T1000 (cell line): ENCODE measurements at places on chromosomes 16 and 17.

DNA sequence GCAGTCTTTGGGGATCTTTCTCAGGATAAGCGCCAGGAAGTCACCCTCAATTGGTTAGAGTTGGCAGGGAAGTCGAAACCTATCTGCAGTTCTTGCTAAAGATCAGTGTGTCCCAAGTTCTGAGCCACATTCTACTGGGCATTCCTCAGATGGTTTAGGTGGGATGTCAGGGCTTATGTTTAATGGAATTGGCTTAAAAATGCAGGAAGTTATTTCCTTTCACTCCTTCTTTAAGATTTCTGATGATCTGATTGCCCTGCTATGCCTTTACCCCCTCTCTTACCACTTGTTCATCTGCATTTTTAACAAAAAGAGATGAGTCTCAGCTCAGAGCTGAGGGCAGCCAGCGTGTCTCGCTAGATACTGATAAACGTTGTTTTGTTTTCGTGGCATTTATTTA lies 30.8 kb downstream of the FOXL1 start:
- DNase-seq: peak; percentile 30

DNA sequence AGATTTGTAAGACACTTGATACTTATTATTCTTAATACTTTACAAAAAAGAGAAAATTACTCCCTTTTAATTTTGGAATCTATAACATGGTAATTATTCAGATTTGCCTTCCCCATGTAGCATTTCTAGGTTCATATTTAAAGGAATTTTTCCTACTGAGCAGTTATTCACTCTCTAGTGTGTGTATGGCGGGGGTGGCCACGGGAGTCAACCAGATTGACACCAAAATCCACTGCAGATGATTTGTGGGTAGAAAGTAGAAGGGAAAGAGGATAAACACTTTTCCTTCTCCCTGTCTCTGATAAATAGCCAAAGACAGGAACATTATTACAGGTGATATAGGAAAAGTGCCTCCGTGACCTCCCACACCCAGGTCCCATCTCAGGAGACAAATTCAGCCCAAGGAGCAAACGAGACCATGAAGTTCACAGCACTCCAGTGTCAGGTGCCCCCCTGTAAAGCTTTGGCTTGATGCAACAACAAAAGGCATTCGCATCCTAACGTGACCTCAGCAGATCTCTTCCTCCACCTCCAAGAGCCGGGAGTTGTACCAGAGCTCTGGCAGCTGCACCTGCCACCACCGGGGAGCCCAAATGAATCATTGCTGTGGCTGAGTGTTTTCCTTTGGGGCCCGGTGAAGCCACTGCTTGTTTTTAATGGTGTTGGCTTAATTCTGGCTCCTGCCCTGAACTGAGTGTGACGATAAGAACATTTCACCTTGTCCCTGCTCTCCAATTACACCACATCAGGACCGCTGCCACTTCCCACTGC lies 92.7 kb upstream of the NOL11 start:
- no peak for DNase-seq

DNA sequence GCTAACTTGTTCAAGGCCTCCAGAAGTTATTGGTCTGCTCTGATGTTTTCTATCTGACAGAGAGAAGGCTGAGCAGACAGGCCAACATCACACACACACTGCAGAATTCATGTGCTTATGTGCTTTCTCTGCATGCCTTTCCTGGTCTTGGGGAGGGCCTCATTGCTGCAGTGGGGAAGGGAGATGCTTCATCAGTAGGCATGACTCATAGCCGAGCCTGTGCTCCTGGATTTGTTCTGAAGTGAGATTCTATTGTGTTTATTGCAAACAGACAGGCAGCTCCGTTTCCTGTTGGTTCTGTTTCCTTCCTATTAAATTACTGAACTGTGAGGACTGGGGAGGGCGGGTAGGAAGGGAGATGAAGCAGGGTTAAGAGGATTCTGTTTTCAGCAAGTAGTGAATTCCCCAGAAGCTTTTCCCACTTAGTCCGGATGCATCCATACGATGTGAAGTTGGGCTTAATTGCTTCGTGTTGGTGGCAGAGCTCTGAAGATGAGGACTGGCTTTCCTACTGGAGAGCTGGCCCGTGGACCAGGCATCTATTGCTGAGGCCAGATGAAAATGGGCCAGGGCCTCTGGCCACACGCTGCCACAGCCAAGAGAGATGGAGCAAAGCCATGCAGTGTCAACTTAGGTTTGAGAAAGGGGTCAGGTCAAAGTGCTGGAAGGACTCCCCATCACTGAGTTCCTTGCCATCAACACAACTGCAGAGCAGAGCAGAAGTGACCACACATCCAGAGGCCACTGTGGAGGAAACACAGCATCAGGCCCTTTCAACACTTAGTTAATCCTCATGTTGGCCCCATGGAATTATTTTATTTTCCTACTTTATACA lies 179.3 kb downstream of the UTP18 start:
- DNase-seq: no peak

DNA sequence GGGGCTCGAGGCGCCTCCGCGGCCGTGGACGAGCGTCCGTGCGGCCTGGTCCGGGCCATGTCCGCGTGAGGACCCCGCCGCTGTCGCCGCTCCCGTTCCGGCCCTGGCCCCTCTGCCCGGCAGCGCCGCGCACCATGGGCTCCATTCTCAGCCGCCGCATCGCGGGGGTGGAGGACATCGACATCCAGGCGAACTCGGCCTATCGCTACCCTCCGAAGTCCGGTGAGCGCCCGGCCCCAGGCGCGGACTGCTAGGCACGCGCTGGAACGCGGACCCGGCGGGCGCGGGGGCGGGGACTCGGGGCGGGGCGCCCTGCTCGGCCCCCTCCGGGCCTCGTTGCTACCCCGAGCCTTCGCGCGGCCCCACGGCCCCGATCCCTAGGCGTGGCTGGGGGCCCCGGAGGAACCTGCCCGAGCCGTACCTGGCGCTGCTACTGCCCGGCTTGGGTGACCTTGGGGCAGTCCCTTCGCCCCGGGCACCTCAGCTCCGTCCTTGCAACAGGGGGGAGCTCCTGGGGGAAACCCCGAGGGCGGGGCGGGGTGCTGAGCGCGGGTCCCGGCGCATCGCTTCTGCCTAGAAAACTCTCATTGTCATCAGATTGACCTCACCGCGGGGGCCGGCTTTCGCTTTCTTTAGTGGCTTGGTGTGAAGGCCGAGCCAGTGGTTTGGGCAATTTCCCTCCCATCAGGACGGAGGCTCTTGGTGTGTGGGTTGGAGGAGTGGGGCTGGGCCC lies 367 bp downstream of the MGRN1 start:
- peak; percentile 43 for DNase-seq

DNA sequence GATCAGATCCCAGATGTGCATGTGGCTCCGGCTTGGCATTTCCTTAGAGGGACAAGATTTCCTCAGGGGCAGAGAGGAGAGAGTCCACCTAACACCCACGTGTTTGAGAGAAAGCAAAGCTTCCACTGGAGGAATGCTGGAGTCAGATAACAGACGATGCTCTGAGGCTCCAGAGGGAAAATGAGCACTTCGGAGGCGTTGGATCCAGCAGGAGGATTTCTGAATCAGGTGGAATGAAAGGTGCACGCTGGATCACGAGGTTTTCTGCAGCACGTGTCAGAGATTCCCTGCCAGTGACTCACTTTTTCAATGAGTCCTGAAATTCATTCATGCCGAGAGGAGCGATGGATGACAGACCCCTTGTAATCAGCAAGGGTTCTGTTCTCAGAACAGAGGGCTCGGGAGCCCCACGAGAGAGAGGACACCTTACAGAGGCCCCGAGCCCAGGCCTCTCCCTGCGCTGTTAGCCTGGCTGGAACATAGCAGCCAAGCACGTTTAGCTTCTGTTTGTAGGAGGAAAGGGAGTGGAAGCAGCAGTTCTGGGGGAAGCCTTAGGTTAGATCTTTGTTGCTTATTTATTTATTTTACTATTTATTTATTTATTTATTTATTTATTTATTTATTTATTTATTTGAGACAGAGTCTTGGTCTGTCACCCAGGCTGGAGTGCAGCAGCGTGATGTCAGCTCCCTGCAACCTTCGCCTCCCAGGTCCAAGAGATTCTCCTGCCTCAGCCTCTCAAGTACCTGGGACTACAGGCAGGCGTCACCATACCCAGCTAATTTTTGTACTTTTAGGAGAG lies 49.3 kb upstream of the JPH3 start:
- no peak for DNase-seq

GRCh38 chr17:64036198-64036922 lies 15.9 kb upstream of the ICAM2 start:
- DNase-seq: no peak

DNA sequence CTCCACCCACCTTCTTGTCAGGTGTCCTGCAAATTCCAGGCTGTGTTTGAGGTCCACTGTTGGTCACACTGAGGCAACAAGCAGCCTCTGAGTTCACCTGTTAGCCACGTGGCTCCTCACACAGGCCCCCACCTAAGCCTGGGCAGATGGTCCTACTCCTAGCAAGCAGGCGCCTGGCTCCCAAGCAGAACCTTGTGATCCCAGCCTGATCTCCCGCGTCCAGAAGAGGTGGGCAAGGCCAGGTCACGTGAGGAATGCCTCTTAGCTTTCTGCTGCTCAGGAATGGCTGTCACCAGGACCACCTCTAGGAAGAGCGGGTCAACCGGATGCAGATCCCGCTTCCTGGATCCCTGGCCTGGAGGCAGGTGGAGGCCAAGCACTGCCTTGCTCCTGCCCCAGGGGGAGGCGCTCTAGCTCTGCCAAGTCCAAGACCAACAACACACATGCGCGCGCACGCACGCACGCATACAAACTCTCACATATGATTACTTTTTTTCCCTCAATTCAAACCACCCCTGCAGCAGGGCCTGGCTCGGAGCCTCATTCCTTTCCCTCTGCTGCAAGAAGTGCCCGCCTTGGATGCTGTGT lies 9.5 kb downstream of the CYB561 start:
- DNase-seq: no peak

DNA sequence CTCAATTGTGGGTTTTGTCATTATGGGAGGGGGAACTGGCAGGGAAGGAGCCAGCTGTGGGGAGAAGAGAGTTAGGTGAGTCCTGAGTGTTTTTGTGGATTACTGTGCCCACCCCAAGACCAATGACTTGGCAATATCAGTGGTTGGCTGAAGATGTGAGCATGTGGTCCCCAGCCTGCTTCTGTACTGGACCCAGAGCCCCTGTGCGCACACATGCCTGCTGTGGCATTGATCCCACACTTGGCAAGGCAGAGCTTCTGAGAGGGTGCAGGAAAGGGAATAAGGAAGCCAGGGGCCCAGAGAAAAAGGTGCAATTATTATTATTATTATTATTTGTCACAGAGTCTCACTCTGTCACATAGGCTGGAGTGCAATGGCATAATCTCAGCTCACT lies 1.3 kb downstream of the PRAC1 start:
- DNase-seq: no peak

- no peak for DNase-seq
Measured at GRCh38 chr16:27446721-27447120, 44.7 kb downstream of the IL21R start.

- no peak for DNase-seq
Measured at GRCh38 chr16:23407436-23408127, 45.4 kb downstream of the COG7 start.

GRCh38 chr17:34478244-34478643 lies 101.1 kb upstream of the TMEM132E start:
- DNase-seq: no peak
